ENCODE measurements at places on chromosomes 11 and 22.

DNA sequence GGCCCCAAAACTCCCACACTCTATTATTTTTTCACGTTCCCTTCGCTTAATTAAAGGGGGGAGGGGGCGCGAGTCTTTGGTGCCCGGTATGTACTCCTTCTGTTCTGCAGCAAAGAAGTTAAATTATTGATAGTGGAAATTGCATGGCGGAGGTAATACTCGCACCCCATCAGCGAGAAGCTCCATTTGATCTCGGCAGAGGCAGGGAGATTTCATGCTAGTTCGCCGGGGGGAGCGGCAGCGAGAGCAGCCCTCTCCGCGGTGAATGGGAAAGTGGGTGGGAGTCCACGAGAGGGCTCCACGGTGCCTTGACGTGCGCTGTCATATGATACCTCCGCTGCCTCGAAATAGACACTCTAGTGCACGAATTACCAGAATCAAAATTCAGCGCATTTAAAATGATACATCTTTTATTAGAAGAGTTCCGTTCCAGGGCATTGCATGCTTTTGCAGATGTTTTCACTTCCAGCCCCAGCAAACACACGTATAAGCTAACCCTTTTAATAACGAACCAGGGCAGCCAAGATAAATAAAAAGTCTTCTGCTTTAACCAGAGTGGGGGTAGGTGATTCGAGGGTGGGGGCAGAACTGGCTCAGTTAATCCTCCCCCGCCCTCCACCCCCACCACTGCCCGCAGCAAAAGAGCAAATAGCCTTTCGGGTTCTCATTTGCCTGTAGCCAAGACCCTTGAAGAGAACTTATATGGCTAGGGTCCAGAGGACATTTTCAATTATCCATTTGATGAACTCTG is 1.3 kb upstream of the BDNF start:
- H3K36me3 ChIP-seq, result no peaks in the 10 kb centered on the region
- H3K27ac ChIP-seq, result no peak overlapping the region
- peaks cover 61% of the 10 kb centered on the region for H3K27me3 ChIP-seq
- H3K4me3 ChIP-seq, result peak overlapping the region; percentile 41

DNA sequence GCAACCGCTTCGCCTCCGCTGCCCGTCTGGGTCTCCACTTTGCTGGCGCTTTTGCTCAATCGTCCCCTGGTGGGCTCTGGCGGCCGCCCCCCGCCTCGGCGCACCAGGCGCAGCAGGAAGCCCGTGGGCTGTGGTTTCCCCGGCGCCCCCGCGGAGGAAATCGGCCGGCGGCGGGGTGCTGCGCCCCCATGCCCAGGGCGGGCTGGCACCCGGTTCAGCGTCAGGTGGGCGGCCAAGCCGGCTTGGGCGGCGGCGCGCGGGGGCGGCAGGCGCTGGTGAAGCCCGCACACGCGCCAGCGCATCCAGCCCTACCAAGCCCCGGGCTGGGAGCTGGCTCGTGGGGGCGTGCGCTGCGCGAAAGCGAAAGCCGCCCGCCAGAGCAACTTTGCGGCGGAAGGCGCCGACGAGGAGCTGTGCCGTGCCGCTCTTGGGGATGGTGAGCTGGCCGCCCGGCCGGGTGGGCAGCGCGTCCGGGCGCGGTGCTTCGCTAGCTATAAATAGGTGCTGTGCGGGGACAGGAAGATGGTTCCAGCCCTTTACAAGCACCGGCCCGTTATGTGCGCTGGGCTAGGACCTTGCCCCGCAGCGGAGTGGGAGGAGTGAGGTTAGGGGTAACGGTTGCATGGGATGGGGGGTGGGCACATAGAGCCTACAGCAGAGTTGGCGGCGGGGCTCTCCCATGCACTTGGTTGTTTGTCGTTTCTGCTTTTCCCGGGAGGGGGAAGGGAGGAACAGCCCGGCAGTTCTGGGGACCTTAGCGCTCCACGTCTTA is 25.0 kb upstream of the SUSD2 start:
- peak overlapping the region; percentile 71 for H3K27ac ChIP-seq
- peaks cover 45% of the 10 kb centered on the region for H3K4me1 ChIP-seq
- peaks cover 39% of the 10 kb centered on the region for H3K36me3 ChIP-seq
- DNase-seq, result no peak
- no peaks in the 10 kb centered on the region for H3K27me3 ChIP-seq

GRCh38 chr11:17298302-17298701 is 21.8 kb downstream of the NUCB2 start:
- DNase-seq, result no peak
- H3K27me3 ChIP-seq, result no peaks in the 10 kb centered on the region
- no peak overlapping the region for H3K4me3 ChIP-seq
- H3K4me1 ChIP-seq, result no peaks in the 10 kb centered on the region
- H3K36me3 ChIP-seq, result peaks cover 5% of the 10 kb centered on the region

DNA sequence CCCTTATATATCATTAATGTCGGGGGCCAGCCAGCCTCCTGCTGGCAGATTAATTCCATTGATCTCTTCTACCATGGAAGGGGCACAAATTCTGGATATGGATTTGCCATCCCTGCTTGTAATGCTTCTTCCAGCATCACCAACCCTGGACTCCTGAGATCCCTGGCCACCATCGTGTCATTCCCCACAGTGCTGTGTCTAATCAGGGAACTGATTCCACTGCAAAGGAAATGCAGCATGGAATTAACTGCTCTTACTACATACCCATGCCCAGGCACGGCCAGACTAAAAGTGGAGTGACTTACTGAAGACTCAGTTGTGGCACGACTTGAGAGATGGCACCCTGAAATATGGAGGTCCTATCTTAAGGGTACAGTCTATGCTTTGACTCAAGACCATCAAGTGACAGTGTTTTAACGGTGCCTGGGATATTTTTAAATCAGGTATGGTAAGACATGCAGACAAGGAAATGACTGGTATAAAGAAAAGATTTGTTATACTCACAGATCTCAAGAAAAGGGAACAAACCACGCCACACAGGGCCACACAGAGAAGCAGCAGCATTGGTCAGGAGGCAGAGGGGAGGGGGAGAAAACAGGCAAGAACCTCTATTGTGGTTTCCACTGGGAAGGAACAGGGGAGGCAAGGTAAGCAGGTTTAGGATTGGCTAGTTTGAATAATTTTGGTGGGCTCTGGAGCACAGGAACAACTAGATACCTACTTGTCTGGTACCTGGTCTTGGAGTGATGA is 65.1 kb downstream of the IGLL5 start:
- no peak overlapping the region for H3K27ac ChIP-seq
- no peaks in the 10 kb centered on the region for H3K36me3 ChIP-seq
- H3K4me3 ChIP-seq, result no peak overlapping the region
- H3K4me1 ChIP-seq, result no peaks in the 10 kb centered on the region

GRCh38 chr22:21866833-21867527 is 465 bp downstream of the MAPK1 start:
- H3K4me1 ChIP-seq, result peaks cover 4% of the 10 kb centered on the region
- H3K27me3 ChIP-seq, result no peaks in the 10 kb centered on the region
- H3K4me3 ChIP-seq, result peak overlapping the region; percentile 96
- no peaks in the 10 kb centered on the region for H3K36me3 ChIP-seq
- H3K27ac ChIP-seq, result peak overlapping the region; percentile 80

DNA sequence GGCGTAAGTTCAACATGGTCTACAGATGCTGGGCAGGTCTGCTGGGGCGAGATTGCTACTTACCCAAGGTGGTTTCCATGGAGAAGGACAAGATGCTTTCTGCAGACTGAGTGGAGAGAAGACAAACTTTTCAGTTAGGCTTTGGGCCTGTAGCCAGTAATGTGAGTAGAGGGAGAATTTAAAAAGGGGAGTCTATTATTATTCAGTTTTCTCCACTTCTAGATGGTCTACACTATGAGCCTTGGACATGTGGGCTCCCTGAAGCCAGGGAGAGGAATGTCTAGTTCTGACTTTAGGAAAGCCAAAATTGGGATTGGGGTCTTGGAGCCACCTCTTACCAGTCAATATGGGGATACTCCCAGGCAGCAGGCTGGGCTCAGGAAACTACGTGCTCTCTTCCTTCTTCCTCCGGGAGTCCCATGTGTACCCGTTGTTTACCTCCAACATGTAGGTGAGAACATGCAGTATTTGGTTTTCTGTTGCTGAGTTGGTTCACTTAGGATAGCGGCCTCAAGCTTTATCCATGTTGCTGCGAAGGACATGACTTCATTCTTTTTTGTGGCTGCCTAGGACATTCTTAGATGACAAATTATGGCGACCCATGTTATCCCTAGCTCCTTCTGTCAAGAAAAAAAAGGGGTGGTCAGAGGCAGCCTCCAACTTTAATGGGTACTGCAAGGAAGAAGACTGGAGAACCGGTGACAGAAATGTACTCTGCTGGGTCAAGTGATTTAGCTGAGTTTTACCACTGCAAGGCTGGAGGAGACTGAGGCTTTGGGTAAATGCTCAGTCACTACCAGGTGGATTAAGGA is 14.7 kb upstream of the ZNF280A start:
- H3K36me3 ChIP-seq, result no peaks in the 10 kb centered on the region
- peaks cover 5% of the 10 kb centered on the region for H3K27me3 ChIP-seq
- no peak overlapping the region for H3K4me3 ChIP-seq
- DNase-seq, result no peak
- no peaks in the 10 kb centered on the region for H3K4me1 ChIP-seq

GRCh38 chr11:127074151-127074761 is 73.7 kb upstream of the KIRREL3 start:
- peaks cover 5% of the 10 kb centered on the region for H3K27me3 ChIP-seq
- no peaks in the 10 kb centered on the region for H3K36me3 ChIP-seq
- H3K4me1 ChIP-seq, result no peaks in the 10 kb centered on the region
- H3K4me3 ChIP-seq, result no peak overlapping the region

DNA sequence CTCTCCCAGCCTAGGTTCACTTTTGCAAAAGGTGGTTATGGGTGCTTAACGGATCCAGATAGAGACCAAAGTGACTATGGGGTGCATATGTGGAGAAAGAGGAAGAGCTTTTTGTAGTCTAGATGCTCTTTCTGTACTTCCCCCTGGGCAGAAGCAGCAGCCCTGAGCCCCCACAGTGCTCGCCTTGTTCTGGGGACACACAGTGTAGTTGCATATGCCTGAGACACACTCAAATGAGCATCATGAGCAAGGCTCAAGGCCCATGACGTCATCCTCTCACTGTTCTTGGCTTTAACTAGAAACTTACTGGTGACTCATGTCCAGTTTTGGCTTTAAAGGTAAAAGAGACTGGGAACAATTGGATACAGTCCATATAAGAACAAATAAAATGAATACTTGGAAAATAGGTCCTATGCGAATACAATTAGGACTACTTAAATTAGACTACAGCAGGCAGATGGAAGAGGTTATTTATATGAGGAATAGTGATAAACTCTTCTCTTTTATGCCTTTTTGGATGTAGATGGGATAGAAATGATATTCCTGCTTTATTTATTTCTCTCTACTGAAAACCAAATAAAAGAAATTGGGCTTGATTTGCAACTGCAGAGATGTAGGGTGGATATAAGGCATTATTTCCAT is 20.1 kb upstream of the PEX26 start:
- H3K27ac ChIP-seq, result peak overlapping the region; percentile 83
- no peaks in the 10 kb centered on the region for H3K36me3 ChIP-seq
- no peak overlapping the region for H3K4me3 ChIP-seq
- DNase-seq, result peak; percentile 57

DNA sequence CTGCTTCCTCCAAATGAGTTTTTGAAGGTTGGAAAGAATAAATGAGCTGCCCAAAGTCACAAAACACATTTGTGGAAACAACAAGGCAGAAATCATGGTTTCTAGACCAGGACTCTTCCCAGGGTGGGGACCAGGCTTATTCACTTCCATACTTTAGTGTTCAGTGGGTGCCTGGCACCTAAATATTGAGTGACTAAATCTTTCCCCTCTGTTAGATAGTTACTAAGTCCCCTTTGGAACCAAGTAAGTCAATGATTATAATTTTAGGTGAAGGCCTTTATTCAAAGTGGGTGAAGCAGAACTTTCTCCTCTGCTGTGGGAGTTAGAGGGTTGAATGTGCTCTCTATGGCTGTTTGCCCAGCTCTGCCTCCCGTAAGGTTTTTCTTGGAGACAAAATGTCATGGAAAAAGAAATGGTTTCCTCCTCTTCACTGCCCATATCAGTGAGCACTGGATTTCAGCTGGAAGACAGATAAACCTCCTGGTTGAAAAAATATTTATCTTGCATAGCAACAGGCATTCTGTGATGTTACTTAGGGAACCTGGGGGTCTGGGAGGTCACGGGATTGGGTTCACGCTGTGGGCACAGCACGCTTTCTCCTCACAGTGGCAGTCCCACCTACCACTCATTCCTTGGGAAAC is 117.8 kb downstream of the CCDC81 start:
- no peak overlapping the region for H3K4me3 ChIP-seq
- H3K4me1 ChIP-seq, result no peaks in the 10 kb centered on the region
- H3K27ac ChIP-seq, result no peak overlapping the region
- H3K36me3 ChIP-seq, result no peaks in the 10 kb centered on the region

GRCh38 chr11:103844327-103845215 is 191.9 kb upstream of the DDI1 start:
- no peak overlapping the region for H3K4me3 ChIP-seq
- H3K4me1 ChIP-seq, result no peaks in the 10 kb centered on the region
- no peaks in the 10 kb centered on the region for H3K36me3 ChIP-seq

GRCh38 chr22:26612652-26613051 is 5.2 kb downstream of the CRYBB1 start:
- H3K27me3 ChIP-seq, result peaks cover 18% of the 10 kb centered on the region
- H3K4me3 ChIP-seq, result no peak overlapping the region
- DNase-seq, result no peak
- no peaks in the 10 kb centered on the region for H3K36me3 ChIP-seq
- H3K4me1 ChIP-seq, result peaks cover 2% of the 10 kb centered on the region

DNA sequence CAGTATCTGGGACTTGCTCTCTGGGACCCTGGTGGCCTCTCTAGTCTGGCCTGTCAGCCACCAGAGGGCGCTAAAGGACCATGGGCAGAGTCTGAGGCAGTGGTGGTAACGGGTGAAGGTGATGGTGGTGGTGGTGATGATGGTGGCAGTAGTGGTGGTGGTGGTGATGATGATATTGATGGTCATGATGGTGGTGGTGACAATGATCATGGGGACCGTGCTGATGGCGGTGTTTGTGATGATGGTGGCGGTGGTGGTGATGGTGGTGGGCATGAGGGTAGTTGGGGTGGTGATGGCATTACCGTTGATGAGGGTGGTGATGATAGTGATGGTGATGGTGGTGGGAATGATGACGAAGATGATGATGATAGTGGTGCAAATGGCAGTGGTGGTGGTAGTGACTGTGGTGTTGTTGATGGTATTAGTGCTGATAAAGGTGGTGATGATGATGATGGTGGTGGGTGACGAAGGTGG is 16.0 kb downstream of the TRPM5 start:
- H3K27me3 ChIP-seq, result no peaks in the 10 kb centered on the region
- no peak overlapping the region for H3K4me3 ChIP-seq

DNA sequence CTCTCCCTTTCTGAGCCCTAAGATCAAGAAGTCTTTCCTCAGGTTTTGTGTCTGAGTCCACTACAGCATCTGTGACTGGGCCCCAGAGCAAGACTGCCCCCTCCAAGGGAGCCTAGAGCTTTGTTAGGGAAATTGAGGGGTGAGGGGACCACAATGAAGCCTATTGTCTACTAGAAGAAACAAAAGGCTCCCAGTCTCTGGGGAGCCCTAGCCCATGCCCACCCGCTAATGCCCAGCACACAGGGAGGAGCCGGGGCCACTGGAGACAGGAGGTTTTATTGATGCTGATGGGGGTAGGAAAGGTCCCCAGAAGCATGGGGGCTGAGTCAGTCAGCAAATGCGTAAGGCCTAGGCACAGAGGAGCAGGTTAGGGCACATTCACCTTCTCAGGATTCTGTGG is 14.0 kb downstream of the RHOG start:
- no peak overlapping the region for H3K4me3 ChIP-seq
- H3K27me3 ChIP-seq, result no peaks in the 10 kb centered on the region
- no peaks in the 10 kb centered on the region for H3K4me1 ChIP-seq
- DNase-seq, result no peak
- no peak overlapping the region for H3K27ac ChIP-seq
- H3K36me3 ChIP-seq, result peaks cover 60% of the 10 kb centered on the region
